H1 (cell line): ENCODE measurements at places on chromosomes 16 and 17. TPM values are rescaled to one million over a fixed set of nuclear protein-coding genes. Genes with fewer than 3 reads are reported as not detected.
A peak's percentile ranks its signal among the peaks of the same experiment; 100 is the strongest.

KRT32 gene
- total RNA-seq = not detected in 2 replicates

ST6GALNAC1 gene
- total RNA-seq = not detected in 2 replicates

DNA sequence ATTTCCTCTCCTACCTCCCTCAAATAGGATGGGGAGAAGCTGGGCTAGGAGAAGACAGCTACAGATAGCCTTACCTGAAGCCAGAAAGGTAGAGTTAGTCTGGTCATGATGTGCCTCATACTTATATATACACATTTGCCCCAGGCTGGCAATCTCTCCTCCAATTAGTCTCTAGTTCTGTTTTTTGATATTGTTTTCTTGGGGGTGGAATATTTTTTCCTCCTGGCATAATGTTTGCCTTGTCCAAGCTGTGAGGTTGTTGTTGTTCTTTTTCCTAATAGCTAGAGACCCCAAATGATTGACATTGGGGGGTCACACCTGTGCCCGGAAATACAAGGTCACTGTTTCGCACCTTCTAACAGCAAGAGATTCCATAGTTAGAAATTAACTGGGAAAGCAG, at the start of gene UMOD:
Gene UMOD (minus strand): TSS at position 101 of the 400 bp plus-strand sequence. CDS start 1,978 bp downstream, outside the sequence.
- H3K27me3 ChIP-seq = no peaks in the 10 kb centered on the region
- DNase-seq = no peak
- H3K4me1 ChIP-seq = peaks cover 6% of the 10 kb centered on the region
- no peak within 1 kb of the TSS for H3K4me3 ChIP-seq
- no peak within 1 kb of the TSS for H3K27ac ChIP-seq
- H3K36me3 ChIP-seq = no peaks in the 10 kb centered on the region

CA4 gene
- 3.6 and 4.2 TPM in 2 replicates for total RNA-seq

NGFR gene
- total RNA-seq = 8.1 TPM in 2 replicates

- DNase-seq = no peak
- no peak overlapping the region for H3K4me3 ChIP-seq
- H3K27me3 ChIP-seq = no peaks in the 10 kb centered on the region
- no peak overlapping the region for H3K27ac ChIP-seq
These were observed 14.6 kb downstream of the ENDOV start for GRCh38 chr17:80429356-80430275.

GRCh38 chr16:29678691-29679267, at the start of gene QPRT:
TSS of gene QPRT (plus strand) at chr16:29679180. CDS start at chr16:29679198, 18 bp downstream.
- peaks cover 16% of the 10 kb centered on the region; the same call in 1 of the 2 replicates for H3K36me3 ChIP-seq
- H3K4me3 ChIP-seq = peak within 1 kb of the TSS; percentile 51
- peaks cover 10% of the 10 kb centered on the region for H3K4me1 ChIP-seq
- no peaks in the 10 kb centered on the region for H3K27me3 ChIP-seq
- DNase-seq = peak; percentile 81

DNA sequence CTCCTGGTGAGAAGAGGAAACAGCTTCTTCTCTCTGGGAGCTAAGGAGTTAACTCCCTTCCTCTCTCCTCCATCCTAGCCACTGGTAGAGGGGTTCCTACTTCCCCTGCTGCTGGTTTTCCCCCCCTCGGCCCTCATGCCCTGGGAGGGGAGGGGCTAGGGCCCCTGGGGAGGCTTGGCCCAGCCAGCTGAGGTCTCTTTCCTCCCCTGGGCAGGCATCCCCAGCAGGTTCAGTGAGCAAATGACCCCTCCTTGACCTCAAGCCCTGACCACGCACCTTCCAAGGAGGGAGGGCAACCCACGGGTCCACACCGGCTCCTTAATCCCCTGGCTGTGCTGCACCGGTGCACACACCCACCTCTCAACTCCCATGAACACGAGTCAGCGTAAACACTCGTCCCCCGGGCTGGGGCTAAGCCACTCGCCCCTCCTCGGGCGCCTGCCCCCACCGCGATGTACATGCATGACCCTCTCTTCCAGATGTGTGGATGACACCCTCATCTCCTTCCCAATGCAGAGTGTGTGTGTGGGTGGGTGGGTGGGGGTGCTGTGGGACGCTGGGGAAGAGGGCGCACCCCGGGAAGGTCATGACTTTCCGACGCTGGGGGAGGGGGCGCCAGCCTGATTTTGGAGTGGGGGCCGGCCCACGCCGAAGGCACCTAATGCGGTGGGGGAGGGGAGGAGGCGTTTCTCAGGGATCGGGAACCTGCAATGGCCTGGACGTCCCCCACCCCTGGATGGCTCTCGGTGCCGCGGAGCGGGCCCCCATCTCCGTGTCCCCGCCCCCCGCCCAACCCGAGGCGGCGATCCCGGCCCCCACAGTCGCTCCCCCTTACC, 33.7 kb downstream of the SRCIN1 start:
- no peak overlapping the region for H3K27ac ChIP-seq
- H3K27me3 ChIP-seq = peaks cover 97% of the 10 kb centered on the region
- H3K4me1 ChIP-seq = peaks cover 15% of the 10 kb centered on the region

TAOK1 gene
- 90.6 and 93.8 TPM in 2 replicates for total RNA-seq

- no peak for DNase-seq
- no peaks in the 10 kb centered on the region for H3K4me1 ChIP-seq
- no peak overlapping the region for H3K27ac ChIP-seq
- no peaks in the 10 kb centered on the region for H3K36me3 ChIP-seq
These were observed 104.8 kb upstream of the NUDT7 start for GRCh38 chr16:77617553-77617952.

CX3CL1 gene
- 1.4 and 1.9 TPM in 2 replicates for total RNA-seq

DNA sequence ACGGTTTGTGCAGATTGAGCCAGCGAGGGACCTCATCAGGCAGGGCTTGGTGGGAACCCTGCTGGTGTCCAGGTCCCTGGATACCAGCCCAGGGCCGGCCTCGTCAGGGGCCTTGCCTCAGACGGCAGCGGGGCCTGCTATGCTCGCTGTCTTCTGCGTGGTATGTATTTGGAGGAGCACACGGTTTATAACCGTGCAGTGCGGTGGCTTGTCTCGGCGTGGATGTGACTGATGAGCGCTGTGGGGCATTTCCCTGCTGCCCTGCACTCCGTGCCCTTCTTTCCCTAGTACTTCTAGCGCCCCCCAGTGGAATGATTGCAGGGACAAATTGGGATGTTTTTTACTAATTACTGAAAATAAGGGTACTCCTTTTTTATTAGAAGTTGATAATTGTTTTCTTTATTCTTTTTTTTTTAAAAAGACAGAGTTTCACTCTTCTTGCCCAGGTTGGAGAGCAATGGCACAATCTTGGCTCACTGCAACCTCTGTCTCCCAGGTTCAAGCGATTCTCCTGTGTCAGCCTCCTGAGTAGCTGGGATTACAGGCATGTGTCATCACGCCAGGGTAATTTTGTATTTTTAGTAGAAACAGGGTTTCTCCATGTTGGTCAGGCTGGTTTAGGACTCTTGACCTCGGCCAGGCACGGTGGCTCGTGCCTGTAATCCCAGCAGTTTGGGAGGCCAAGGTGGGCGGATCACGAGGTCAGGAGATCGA, 15.3 kb downstream of the TBCD start:
- no peak for DNase-seq
- H3K36me3 ChIP-seq = peaks cover 20% of the 10 kb centered on the region
- H3K4me3 ChIP-seq = no peak overlapping the region
- no peaks in the 10 kb centered on the region for H3K27me3 ChIP-seq
- no peak overlapping the region for H3K27ac ChIP-seq
